Small intestine (tissue), 16 donors: ENCODE measurements at places on chromosomes 3 and 15. TPM values are rescaled to one million over a fixed set of nuclear protein-coding genes. Genes with fewer than 3 reads are reported as not detected.

Gene SOX14
- polyA plus RNA-seq, result not detected

Gene PTX3
- polyA plus RNA-seq, result 11.8 TPM

Gene ATP2B2
- not detected for polyA plus RNA-seq

Gene CNOT10
- 13.9 TPM for polyA plus RNA-seq

Gene BFSP2
- polyA plus RNA-seq, result not detected

Gene TM6SF1
- polyA plus RNA-seq, result 4.7 TPM

Gene COL7A1
- 120 TPM for polyA plus RNA-seq

Gene KY
- not detected for polyA plus RNA-seq

Gene OPA1
- 28.6 TPM for polyA plus RNA-seq

Gene GTF2A2
- 46.5 TPM for polyA plus RNA-seq

Gene HGD
- 41.3 TPM for polyA plus RNA-seq

Gene ALG1L2
- polyA plus RNA-seq, result not detected
